NCI-H187 (cell line): ENCODE measurements at places on chromosomes 16 and 17.

GRCh38 chr16:50271148-50272041, 5.0 kb downstream of the ADCY7 start:
- no peak for DNase-seq

DNA sequence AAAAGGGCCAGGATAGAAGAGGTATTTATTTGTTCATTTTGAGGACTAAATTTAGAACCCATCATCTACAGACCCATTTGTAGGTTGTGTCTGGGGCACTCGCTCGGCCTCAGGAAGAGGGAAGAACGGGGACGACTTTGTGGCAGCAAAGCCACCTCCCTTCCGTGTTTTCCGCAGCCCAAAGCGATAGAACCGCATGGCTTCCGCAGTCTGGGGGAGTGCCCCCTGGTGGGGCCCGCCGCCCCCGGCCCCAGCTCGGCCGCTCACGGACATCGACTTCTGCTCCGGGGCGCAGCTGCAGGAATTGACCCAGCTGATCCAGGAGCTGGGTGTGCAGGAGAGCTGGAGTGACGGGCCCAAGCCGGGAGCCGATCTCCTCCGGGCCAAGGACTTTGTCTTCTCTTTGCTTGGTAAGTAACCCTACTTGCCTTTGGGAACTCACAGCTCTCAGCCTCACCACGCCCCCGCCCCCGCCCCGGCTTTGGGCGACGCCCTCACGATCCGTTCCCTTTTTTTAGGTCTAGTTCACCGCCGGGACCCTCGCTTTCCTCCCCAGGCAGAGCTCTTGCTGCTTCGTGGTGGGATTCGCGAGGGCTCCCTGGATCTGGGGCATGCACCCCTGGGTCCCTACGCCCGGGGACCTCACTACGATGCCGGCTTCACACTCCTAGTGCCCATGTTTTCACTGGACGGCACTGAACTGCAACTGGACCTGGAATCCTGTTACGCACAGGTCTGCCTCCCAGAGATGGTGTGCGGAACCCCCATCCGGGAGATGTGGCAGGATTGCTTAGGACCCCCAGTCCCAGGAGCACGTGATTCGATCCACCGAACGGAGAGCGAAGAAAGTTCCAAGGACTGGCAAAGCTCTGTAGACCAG, 681 bp downstream of the TMEM102 start:
- no peak for DNase-seq

GRCh38 chr17:28446716-28447395, 26.6 kb upstream of the SLC13A2 start:
- no peak for DNase-seq

DNA sequence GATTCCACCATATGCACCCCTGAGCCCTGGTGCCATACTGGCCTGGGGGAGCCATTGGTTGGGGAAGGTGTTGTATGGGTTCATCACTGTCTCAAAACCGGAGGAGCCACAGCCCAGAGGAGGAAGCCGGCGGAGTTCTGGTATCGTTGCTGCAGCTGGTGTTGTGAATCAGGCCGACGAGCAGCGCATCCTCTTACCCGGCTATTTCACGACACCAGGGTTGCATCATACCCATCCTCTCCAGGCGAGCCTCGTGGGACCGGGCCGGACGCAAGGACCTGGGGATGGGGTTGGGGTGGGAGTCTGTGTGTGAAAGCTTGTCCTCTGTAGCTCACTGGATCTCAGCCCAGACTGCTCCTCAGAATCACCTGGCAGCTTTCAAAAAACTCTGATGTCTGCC, 6.6 kb upstream of the SLC12A3 start:
- DNase-seq: no peak

DNA sequence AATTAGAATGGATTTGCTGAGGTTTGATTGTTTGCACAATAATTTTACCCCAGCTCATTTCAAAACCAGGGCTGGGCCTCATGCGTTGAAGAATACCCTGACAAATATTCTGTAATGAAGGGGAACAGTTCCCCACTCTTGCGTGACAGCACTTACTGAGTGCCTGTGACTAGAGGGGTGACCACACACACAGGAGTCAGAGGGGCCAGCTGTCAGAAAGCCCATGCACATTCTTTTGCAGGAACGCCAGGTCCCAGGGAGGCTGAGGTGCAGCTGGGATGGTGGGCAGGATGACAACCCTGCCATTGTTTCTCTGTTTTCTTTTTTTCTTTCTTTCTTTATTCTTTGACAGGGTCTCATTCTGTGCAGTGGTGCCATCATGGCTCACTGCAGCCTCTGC, 44.6 kb downstream of the SMPD3 start:
- no peak for DNase-seq
